HepG2 (cell line): ENCODE measurements at places on chromosomes 3 and 15. TPM values are rescaled to one million over a fixed set of nuclear protein-coding genes. Genes with fewer than 3 reads are reported as not detected.

DNA sequence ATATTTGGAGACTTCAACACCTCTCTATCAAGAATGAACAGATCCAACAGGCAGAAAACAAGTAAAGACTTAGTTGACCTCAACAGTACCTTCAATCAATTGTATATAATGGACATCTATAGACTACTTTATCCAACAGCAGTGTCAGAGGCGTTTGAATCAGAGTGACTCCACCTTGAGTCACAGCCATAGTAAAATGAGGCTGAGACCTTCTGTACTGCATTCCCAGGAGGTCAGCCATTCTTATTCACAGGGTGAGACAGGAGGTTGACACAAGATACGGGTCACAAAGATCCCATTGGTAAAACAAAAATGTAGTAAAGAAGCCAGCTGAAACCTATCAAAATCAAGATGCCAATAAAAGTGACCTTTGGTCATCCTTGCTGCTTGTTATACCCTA lies 299.8 kb downstream of the CNTN3 start:
- no peak for DNase-seq

The BFSP2 gene
- not detected in 2 replicates for polyA plus RNA-seq

The AGBL1 gene
- 0.01 TPM in 1 of 2 replicates, not detected in the other for polyA plus RNA-seq

The SNUPN gene
- 7.6 and 9.0 TPM in 2 replicates for polyA plus RNA-seq

DNA sequence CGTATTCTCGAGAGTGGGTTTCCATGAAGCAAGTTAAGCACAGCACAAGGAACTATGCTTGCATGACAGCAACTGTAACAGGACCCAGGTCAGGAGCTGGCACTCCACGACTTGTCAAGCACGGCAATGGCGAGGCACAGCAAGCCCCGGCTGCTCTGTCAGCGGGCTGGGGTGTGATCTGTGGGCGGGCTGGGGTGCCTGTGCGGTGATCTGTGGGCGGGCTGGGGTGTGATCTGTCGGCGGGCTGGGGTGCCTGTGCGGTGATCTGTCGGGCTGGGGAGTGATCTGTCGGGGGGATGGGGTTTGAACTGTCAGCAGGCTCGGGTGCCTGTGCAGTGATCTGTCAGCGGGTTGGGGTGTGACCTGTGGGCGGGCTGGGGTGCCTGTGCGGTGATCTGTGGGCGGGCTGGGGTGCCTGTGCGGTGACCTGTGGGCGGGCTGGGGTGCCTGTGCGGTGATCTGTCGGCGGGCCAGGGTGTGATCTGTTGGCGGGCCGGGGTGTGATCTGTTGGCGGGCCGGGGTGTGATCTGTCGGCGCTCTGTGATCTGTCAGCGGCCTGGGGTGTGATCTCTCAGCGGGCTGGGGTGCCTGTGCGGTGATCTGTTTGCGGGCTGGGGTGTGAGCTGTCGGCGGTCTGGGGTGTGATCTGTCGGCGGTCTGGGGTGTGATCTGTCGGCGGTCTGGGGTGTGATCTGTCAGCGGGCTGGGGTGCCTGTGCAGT lies 205.7 kb downstream of the XXYLT1 start:
- DNase-seq = no peak

The DNAJB8 gene
- polyA plus RNA-seq = not detected in 2 replicates
